CD8-positive, alpha-beta memory T cell (primary cell): ENCODE measurements at places on chromosomes 1 and 21. TPM values are rescaled to one million over a fixed set of nuclear protein-coding genes. Genes with fewer than 3 reads are reported as not detected.

The PSRC1 gene
- 5.4 TPM for total RNA-seq

The NEGR1 gene
- total RNA-seq = not detected

The ZBTB8A gene
- 0.40 TPM for total RNA-seq

The NCF2 gene
- total RNA-seq = 3.6 TPM

DNA sequence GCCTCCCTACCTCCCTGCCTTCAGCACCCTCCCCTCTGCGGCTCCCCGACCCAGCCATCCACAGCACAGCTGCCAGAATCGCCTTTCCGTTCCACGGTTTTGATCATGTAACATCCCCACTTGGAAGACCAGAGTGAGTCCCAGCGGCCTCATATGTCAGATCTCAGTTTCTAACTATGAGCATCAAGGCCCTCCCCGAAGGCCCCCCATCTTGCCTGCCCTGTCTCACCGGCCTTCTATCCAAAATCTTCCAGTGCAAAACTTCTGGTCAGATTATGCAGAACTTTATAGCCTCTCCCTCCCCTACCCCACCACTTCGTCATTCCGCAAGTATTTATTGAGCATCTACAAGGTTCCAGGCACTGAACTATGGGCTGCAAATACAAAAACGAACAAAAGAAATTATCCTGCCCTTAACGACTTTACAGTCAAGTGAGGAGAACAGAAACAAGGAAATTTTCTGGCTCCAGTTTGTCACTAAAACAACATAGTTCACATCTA, 20.3 kb upstream of the LMX1A start:
- DNase-seq = no peak

DNA sequence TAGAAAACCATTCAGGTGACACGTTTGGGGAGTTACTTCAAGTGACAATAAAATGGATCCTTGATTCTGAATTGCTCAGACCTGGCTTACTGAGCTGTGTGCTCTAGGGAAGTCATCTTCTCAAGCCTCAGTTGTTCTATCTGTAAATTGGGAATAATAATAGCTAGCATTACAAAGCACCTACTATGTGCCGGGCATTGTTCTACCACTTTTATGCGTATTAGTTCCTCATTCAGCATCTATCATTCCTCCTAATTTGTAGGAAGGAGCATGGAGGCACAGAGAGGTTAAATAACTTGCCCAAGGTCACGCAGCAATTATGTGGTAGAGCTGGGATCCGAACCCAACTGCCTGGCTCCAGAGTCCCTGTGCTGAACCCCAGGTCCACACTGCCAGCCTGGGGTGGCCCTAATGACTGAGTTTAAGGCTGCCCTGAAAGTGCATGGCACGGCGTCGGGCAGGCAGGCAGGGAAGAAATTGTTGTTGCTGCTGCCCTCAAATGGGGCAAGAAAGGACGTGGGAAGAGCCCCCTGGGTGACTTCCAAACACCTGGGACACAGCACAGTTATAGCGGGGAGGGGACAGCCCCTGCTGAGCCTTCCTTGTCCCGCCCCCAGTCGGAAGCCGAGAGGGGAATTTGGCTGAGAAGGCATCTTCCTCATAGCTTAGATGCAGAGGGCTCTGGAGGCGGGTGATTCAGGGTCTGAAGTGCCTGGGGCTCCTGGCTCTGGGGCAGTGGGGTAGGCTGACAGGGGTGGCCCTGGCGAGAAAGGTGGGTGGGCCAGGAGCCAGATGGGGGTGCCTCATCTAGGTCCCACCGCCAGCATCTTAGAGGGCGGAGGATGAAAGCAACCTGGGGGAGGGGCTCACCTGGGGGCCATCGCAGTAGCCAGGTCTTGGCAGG, 86.5 kb upstream of the IFFO2 start:
- no peak for DNase-seq

DNA sequence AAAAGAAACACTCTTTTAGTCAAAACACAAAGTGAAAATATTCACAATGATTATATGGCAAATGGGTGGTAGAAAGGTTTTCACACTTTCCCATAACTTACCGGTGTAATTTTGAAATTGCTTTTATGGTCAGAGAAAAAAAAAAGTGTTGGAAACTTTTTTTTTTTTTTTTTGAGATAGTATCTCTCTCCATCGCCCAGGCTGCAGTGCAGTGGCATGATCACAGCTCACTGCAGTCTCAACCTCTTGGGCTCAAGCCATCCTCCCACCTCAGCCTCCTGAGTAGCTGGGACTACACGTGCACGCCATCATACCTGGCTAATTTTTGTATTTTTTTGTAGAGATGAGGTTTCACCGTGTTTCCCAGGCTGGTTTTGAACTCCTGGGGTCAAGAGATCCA, 3.3 kb downstream of the IFNGR2 start:
- no peak for DNase-seq

- no peak for DNase-seq
These were observed 144.7 kb downstream of the APP start for GRCh38 chr21:26025536-26026512.

- no peak for DNase-seq
These were observed 28.2 kb downstream of the STPG1 start for GRCh38 chr1:24385160-24385940.

- DNase-seq = no peak
These were observed 6.1 kb downstream of the HSPA13 start for GRCh38 chr21:14376854-14377253.

DNA sequence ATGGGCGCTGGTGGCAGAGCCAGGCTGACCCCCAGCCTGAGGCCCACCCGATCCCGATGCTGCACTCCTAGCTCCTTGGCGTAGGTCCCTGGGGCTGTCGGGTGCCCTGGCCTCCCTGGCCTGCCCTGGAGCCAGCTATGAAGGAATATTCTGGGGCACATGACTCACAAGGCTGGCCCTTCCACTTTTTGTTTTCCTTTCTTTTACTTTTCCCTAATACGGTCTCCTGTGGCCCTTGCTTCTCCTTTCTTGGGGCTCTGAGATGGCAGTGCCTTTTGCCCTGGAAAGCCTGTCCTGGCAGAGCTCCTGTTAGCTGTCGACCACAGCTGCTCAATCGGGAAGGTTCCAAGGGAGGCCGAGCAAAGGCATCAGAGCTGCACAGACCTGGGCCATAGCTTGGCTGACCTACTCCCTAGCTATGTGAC, 22.1 kb downstream of the ARHGEF10L start:
- no peak for DNase-seq

DNA sequence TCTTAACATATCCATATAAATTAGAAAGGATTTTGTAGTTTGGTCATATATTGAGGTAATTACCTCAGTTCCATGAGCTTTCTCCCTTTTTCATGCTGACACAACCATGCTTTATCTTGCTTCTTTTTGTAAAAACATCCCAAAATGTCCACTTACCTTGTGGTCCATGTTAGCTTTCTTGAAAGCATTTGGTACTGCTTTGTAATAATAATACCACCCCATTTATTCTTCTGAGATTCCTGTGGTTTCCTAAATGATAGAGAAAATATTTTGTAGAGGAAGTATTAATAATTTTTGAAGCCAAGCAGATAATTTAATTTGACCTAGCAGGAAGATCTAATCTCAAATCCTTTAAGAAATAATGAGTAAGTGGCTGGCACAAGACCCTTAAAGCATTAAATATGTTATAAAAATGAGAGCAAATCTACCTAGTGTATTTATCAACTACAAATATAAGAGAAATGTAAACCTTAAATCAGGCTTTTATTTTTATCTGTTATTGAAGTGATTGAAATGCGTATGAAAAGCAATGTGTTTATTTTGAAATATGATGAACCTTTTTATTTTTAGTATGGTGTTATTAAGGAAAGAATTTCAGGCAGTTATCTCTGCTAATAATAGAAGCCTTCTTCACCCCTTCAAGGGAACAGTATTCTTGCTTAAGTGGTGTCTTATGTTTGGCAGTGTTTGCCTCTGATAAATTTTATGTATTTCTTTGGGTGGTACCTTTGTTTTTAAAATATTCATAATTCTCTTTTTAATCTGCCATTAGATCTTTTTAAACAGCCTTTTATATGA, 9.2 kb downstream of the PRKAA2 start:
- no peak for DNase-seq

GRCh38 chr1:205570796-205571537, 60.8 kb downstream of the ELK4 start:
- DNase-seq = no peak

DNA sequence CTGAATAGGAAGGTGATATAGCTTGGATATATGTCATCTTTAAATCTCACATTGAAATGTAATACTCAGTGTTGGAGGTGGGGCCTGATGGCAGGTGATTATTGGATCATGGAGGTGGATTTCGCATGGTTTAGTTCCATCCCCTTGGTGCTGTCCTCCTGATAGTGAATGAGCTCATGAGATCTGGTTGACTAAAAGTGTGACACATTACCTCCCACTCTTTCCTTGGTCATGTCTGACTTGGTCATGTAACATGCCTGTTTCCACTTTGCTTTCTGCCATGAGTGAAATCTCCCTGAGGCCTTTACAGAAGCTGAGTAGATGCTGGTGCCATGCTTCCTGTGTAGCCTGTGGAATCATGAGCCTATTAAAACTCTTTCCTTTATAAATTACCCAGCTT, 664.5 kb upstream of the NR5A2 start:
- DNase-seq = no peak
